Suppressor macrophage treated with lipopolysaccharide for 4 hours (primary cell): ENCODE measurements at places on chromosomes 16 and 17.

GRCh38 chr16:14117051-14117450, 45.9 kb downstream of the MRTFB start:
- no peak for DNase-seq

DNA sequence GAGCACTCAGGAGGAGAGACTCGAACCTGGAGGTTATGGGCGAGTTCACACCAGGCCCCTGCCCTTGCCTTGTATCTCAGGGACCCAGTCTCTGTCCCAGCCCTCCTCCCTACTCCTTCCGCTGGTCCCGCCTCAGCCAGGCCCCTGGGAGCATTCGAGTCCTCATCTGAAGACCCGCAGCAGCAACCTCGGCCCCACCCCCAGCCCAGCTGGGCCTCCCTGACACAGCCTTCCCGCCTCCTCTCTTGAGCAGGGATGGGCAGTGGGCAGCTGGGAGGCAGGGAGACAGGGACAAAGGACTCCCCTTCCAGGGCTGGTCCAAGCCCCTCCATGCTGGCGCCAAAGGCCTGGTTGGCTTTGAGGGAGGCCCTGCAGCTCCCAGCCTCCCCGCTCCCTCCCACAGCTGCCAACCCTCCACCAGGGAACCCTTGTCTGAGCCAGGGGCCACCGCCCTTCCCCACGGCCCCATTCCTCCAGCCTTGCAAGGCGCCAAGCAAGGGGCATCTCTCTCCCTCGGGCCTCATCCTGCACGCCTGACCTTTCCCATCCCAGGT, 15.4 kb upstream of the ZC3H18 start:
- DNase-seq = no peak

DNA sequence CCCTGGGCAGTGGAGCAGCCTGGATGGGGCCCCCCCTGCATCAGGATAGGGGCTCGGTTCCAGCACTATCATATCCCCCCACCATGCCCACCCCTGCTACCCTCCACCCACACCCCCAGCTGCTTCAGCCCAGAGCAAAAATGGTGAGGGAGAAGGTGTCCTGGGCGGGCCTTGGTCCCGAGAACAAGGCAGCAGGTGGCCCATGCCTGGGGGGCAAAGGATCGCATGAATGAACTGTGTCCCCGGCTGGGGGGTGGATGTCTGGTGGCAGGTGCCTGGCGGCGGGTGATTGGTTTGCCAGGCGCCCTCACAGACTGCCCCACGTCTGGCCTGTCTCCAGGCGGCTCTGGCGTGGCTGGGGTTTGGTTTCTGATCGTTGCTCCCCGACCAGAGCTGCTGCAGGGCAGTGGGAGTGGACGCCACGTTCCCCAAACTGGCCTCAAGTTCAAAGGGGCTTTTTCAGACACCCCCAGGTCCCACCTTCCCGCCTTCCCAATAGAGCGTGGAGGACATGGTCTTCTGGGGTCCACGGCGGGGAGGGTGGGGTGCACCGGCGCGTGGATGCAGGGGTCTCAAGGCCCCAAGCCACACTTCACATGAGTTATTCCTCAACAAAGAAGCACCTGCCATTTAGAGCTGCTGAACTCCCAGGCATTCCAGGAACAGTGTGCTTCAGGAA, 12.6 kb downstream of the UTS2R start:
- DNase-seq = no peak

DNA sequence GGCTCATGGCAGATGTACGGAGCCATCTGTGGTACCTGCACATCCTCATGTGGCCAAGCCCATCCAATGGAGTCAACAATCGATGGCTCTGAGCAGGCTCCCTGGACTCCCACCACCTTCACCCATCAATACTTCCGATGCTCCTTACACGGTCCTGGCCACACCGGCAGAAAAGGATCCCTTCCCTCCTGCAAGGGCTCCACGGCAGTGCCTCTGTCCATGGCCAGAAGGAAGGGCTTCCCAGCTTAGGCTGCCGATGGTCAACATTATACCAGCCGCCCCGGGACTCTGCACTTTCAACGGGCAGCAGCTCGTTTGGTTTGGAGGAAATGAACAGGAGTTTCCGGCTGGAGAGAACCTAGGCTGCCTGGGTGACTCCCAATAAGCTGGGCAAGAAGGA, 13.2 kb downstream of the SLX4 start:
- DNase-seq = no peak

DNA sequence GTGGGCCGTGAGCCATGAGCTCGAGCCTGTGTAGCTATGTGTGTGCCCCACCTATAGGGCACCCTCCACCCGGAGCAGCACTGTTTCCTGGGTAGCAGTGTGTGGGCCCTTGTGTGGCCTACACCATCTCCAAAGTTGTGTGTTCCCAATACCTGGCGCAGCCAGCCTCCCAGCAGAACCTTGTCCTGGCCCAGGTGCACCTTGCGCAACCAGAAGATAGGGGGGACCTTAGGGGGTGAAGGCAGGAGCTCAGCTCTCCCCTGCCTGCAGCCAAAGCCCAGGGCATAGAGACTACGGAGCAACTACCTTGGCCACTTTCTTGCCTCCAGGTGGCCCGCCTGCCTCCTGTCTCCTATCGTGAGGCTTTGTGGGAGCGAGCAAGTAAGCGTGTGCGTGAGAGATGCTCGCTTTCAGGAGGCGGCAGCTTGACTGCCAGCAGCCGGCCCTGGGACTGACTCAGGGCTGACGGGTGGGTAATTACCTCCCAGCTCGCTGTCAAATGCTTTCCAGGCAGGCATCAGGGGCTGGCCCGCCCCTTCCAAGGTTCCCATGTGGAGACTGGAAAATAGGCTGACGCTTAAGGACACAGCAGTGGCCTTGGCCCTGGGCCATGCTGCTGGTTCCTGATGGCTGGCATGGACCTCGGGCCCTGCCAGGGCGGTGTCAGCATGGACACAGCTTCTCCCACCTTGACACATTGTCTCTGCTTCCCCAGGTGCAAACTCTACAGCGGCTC, 19.0 kb downstream of the TRAF7 start:
- DNase-seq = no peak
